Memory B cell (primary cell): ENCODE measurements at places on chromosomes 12 and 14.

GRCh38 chr12:53327435-53328042 lies 6.1 kb upstream of the AAAS start:
- no peak for DNase-seq

GRCh38 chr12:6722863-6723262 lies 983 bp upstream of the COPS7A start:
- DNase-seq, result no peak

GRCh38 chr14:44970907-44971306 lies 8.9 kb downstream of the TOGARAM1 start:
- DNase-seq, result no peak

- DNase-seq, result no peak
Observed at GRCh38 chr14:57576498-57576897, 82.8 kb upstream of the CCDC198 start.

DNA sequence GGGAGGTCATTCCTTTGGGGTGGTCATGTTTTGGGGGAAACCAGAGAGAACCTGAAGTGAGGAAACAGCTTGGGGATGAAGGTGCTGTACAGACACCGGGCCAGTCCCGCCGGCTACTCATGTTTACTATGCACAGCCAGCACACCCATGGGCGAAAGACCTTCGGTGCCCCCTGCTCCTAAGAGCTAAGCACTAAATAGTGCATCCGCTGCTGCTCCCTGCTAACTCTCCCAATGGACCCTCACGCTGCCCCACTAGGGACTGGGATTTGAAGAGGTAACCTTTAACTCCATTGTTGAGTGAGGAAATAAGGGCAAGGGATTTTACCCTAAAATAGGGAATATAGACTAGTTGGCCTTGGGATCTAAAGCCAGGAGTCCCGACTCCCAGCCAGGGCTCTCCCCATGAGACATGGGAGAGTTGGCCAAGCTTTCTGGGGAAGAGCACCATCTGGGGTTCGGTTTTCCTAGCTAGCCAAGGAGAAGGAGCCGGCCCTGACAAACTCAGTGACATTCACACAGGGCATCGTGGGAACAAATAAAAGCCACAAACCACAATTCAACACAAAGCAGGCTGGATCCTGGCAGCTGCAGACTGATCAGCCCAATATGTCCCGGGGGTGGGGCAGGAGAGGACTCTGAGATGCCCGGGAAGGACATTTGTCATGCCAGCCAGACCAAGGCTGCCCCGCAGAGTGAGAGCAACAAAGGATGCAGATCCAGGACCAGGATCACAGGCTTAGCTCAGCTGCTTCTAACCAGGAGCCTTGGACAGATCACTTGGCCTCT lies 91.7 kb downstream of the SINHCAF start:
- DNase-seq, result no peak

- peak; percentile 36 for DNase-seq
Observed at GRCh38 chr14:100239211-100239839, 381 bp downstream of the YY1 start.

DNA sequence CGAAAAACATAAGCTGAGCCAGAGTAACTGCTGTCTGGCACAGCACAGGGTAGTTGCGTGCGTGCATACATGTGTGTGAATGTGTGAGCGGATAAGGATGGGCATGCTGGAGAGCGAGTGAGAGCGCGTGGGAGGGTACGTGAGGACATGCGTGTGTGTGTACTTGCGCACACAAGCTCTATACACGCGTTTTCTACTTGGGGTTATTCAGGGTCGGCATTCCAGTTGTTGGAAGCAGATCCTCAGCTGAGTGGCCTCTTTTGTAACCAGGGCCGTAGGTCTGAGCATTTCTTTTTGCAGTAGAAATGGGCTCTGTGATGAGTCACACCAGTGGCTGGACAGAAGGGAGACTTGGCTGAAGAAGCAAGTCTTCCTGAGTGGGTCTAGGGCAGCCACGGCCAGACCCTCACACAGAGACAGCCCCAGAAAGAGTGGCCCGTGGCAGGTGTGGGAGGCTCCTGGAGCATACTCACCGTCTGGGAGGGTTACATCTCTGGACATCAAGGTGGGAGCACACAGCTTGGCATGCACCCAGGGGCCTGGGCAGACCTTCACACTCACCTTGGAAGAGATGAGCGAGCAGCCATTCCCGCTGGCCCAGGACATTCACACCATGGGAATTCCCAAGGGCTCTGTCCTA lies 78.0 kb downstream of the LRRC74A start:
- no peak for DNase-seq

DNA sequence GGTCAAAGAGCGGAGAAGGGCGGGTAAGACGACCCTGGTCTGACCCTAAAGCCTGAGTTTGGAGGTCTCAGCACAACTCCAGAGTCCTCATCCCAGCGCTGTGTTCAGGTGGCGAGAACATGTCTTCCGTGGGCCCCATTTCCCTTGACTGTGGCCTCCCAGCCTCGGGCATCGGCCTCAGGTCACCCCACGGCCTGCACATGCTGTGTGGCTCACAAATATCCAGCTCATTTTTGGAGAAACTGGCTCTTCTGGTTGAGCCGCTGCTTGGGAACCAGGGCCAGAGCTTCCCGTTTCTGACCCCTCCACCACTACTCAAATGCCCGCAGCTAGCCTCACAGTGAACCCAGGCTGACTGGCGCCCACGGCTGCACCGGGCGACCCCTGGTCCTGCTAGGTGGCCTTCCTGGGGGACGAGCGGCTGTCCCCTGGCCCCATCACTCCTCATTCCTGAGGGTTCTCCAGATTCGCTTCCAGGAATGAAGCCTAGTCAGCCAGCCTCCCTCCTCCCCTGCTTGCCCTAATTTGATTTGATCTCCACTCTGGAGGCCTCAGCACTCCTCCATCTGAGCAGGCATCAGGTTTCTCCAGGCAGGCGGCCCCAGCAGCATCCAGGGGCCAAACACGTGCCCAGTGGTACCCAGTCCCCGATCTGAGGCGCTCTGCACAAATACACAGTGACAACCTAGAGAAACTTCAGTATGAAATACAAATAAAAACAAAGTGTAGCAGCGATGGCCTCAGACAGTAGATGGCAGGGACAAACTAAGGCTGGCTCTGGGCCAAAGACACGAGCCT lies 4.7 kb downstream of the P2RX2 start:
- no peak for DNase-seq

DNA sequence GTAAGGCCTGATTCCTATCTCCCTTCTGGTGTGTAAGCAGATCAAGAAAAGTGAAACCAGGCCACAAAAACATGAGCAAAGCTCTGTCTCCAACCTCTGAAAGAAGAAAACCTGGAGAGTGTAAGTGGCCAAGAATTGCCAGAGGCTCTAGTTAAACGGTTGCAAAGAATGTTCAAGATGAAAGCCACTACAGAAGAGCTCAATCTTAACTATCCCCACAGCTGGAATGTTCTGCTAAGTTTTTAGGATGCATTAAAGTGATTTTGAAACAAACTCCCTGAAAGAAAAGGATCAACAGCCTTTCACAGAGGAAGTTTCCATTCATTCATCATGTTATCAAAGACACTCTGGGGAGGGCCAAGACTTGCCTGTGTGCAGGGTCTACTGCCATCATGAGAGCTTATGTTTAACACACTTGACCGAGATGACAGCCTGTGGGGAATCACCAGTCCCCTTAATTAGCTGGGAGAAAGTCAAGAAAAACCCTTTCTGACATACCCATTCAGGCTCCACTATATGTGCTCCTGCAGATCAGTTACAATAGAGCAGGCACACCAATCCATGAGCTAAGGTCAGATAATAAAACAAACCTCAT lies 128.0 kb upstream of the OVCH1 start:
- no peak for DNase-seq

DNA sequence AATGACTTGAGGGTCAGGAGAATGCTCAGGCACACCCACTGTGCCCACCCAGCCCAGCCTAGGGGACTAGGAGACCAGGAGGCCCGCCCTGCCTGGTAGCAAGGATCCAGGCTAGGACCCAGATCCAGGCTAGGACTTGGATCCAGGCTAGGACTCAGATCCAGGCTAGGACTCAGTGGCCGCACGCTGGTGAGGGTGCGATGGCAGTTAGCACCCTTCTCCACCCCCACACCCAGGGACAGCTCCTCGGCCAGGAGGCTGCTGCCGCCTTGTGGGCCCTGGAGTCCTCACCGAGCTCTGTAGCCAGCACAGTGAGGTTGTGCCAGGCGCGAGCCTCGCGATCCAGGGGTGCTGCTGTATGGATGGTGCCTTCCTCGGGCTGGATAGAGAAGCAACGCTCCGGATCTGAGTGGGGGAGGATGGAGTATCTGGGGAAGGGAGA lies 5.1 kb downstream of the CDH24 start:
- DNase-seq, result no peak

GRCh38 chr12:50506753-50507473 lies 2.1 kb downstream of the DIP2B start:
- DNase-seq, result no peak

GRCh38 chr12:229441-230191 lies 15.7 kb upstream of the SLC6A12 start:
- no peak for DNase-seq

- no peak for DNase-seq
Observed at GRCh38 chr12:69464428-69464827, 5.8 kb upstream of the FRS2 start.

DNA sequence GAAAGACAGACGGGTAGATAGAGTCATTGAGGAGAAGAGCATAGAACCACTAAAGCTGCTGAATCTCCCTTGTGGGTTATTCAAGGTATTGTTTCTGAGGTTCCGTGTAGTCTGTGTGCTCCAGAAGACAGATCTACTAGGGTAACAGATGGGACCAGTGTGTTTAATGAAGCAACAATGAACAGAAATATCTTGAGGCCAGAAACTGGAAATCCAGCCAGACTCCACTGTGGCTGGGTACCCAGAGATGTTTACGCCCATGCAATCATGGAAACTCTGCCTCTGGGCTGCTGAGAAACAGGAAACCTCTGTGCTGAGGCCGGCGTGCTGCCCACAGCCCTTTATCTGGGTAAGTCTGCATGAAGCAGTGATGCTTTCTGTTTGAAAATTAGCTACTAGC lies 8.3 kb downstream of the PROX2 start:
- no peak for DNase-seq

DNA sequence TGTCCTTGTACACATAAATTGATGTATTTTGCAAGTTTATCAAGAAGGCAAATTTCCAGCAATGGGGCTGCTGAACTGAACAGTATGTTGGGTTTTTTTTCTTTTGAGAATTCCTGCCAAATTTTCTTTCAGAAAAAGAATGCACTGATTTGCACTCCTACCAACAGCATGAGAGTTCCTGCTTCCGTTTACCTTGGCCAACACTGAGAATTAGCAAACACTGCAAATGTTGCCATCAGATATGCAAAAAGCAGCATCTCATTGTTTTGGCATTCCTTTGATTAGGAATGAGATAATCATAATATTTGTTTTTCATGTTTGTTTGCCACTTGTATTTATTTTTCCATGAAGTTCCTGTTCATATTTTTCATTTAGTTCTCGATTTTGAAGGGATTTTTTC lies 82.4 kb downstream of the RTN1 start:
- DNase-seq, result no peak

- no peak for DNase-seq
Observed at GRCh38 chr12:28710882-28711281, 438.2 kb upstream of the FAR2 start.

- no peak for DNase-seq
Observed at GRCh38 chr14:90675399-90675798, 140.8 kb downstream of the TTC7B start.

DNA sequence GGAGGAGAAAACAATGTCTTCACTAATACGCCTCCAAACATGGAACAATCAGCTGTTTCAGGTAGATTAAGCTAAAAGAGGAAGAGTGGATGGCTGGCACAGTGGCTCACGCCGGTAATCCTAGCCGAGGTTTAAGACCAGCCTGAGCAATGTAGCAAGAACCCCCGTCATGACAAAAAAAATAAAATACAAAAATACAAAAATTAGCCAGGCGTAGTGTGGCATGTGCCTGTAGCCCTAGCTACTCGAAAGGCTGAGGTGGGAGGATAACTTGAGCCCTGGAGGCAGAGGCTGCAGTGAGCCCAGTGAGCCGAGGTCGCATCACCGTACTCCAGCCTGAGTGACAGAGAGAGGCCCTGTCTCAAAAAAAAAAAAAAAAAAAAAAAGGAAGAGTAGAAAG lies 1.2 kb upstream of the MED13L start:
- no peak for DNase-seq

- no peak for DNase-seq
Observed at GRCh38 chr12:70721216-70721615, 84.0 kb upstream of the PTPRB start.

DNA sequence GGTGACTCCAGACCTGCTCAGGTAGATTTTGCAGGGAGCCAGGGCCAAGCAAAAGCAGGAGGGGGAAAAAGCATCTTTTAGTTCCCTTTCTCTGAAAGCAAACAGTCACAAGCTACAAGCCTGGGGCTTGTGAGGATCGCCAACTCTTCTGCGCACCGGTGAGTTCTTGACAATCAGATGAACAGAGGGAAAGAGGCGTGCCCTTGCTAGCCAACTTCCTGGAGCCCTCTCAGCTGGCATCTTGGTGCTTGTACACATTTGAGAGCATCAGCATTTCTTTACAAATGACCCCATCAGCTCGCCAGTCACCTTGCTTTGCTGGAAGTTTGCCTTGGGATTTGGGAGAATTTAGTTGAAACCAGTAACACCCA lies 55.5 kb downstream of the ZNF664 start:
- no peak for DNase-seq

DNA sequence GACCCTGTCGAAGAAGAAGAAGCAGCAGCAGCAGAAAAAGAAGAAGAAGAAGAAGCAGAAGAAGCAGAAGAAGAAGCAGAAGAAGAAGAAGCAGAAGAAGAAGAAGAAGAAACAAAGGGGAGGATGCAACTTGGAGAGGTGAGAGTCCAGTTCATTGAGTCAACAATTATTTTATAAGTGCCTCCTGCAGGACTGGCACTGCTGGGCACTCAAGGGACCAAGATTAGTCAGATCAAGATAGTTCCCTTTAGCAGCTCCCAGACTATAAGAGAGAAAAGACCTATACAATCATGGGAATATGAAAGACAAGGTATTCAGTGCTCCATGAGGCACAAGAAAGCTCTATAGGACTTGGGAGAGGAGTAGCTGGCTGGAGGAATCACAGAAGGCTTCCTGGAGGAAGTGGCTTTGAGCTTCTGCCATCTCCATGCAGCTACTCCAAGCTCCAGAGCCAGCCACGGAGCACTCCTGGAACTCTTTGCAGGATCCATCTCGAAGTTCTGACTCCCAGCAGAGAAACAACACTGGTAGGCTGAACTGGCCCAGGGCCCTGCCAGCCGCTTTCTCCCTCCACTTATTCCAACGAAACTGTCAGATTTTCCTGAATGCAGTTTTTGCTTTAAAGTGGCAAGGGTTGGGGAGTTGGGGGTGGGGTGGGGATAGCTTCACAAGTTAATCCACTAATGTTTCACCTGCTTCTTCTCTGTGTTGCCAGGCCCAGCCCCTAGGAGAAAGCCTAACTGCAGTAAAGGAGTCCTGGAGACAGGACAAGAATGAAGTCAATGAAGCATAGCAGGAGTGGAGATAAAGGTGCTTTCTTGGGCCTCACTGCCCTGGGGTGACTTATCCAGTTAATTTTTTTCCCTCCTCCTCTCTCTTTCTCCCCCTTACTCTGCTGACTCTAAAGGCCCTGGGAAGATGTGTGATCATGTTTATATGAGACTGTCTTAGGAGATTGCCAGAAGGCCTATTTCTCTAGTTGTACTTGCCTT lies 140.1 kb upstream of the PARP11 start:
- DNase-seq, result no peak
